ENCODE measurements at places on chromosomes 16 and 17.

- DNase-seq, result no peak
Measured at GRCh38 chr17:29209073-29209472, 28.9 kb upstream of the MYO18A start.

DNA sequence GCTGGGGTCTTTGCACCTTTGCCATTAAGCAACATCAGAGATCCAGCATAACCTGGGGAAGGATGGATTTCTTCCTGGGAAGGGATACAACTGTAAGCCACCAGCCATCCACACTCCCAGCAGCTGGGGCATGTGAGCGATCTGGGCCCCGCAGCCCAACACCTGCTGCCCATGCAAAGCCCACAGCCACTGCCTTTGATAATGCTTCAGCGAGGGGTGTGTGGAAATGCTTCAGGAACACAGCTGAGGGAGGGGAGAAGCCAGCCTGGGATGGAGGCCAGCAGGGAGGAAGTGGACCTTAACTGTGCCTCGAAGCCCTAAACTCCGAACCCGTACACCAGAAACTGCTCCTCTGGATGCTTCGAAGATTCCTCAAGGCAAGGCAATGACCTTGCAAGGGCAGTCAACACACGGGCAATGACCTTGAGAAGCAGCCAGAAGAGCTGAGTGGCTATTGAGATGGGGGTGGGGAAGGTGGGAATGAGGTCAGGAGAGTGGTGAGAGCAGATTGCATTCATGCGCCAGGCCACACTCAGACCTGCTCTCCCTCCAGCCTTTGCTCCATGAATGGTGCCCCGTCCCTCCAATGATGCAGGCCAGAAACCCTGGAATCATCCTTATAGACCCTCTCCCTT, 49.1 kb downstream of the KATNIP start:
- no peak for DNase-seq

GRCh38 chr17:79417476-79417988, 193.3 kb downstream of the RBFOX3 start:
- no peak for DNase-seq

GRCh38 chr16:48188449-48189102, 32.8 kb upstream of the ABCC12 start:
- DNase-seq, result no peak

- DNase-seq, result no peak
Measured at GRCh38 chr17:69712801-69713311, 298.4 kb downstream of the MAP2K6 start.

GRCh38 chr16:53507464-53508179, 4.6 kb upstream of the AKTIP start:
- DNase-seq, result no peak

- DNase-seq, result no peak
Measured at GRCh38 chr17:50274142-50274896, at the start of gene TMEM92. Gene TMEM92 (plus strand): TSS chr17:50274466. CDS start chr17:50274502, 36 bp downstream.

GRCh38 chr17:49505854-49506253, 10.8 kb downstream of the NGFR start:
- DNase-seq, result no peak

DNA sequence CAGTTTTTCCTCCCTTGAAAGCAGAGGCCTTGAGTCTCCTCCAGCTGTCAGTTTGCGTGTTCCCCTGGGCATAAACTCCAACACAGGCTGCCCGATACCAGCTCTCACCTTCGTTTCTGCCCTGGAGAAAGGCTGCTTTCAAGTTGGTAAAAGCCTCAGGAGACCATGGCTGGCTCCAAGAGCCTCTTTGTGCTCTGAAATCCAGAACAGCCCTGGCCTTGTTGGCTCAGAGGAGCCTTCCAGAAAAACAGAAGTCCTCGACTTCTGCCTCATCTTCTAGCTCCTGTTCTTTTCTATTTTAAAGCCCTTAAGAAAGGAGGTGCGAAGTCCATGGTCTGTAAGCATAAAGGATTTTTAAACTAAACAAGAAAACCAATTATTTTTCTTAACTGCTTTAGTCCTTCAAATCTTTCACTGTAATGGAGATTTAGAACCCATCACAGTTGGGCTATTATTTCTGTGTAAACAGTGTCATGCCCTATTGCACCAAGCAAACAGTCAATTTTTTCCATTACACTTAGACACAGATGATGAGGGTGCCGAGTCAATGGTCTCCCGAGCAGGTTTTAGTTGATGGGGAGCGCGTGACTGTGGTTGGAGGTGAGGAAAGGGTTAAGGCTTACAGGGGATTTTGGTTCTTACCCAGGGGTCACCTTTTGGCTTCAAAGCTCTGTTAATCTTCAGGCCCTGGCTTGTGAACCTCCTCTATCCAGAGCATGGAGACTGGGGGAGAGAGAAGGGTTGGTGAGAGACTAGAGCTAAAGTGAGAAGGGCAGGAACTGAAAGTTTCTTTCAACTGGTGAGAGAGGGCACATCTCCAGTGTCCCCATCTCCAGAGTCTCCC, 212.8 kb downstream of the MSI2 start:
- no peak for DNase-seq

GRCh38 chr17:78766743-78767294, 15.3 kb downstream of the CYTH1 start:
- DNase-seq, result no peak

- DNase-seq, result peak; percentile 55
Measured at GRCh38 chr17:73710095-73710592, 65.9 kb upstream of the SDK2 start.

- DNase-seq, result no peak
Measured at GRCh38 chr16:31441956-31442355, 633 bp downstream of the ZNF843 start.

GRCh38 chr17:2883544-2884213, 87.4 kb downstream of the RAP1GAP2 start:
- no peak for DNase-seq

DNA sequence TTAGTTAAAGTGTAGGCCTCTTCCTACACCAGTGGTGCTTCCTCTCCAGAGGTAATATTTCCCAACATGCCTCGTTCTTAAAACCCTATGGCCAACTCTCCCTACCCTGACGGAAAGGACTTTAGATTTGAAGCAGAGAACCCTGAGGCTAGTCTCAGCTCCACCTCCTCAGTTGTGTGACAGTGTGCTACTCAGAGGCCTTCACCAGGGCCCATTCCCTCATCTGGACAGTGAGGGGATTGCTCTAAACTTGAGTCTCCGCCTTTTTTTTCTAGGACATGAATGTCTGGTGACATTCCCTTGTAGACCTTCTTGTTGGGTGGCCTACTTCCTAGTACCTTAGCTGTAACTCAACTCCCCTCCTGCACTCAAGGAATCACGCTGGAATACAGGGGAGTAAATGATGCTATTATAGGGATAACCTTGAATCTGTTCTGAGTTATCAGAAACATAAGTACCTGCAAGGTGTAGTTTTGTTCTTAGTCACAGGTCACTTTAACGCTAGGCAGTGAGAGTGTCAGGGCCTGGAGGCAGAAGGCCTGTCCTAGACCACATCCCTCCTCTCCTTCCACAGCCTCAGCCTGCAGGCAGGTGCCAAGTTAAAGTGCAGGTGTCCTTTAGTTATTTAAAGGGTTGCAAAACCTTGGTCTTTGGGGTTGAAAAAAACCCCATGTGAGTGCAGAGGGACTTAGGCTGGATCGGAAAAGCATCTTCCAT, 26.9 kb downstream of the LDHD start:
- no peak for DNase-seq

DNA sequence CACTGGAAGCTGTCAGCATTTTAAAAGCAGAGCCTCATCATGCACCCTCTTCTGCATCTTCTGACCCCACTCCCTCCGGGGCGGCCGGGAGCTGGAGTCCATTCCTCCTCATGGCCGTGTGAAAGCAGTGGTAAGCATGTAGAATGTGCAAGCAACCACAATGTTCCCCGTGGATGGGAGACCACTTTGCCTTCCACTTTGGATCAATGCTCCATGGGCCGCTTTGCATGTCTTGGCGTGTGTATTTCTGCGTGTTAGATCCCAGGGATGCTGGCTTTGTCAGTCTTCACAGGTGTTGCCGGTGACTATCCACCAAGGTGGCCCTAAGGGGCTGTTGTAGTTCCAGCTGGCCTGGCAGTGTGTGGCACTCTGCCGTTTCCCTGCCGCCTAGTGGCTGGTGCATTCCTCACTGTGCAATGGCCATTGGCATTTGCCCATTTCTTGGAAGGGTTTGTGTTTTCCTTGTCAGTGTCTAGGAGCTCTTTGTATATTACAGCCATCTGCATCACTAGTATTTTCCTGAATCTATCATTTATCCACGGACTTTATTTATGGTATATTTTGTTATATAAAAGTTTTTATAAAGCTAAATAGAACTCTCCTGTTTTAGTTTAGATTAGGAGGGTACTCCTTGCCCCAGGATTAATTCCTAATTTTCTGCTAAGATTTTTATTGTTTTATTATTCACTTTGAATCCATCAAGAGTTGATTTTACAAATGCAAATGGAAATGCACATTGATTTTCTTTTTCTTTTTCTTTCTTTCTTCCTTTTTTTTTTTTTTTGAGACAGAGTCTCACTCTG, 5.8 kb upstream of the ALDH3A1 start:
- no peak for DNase-seq

DNA sequence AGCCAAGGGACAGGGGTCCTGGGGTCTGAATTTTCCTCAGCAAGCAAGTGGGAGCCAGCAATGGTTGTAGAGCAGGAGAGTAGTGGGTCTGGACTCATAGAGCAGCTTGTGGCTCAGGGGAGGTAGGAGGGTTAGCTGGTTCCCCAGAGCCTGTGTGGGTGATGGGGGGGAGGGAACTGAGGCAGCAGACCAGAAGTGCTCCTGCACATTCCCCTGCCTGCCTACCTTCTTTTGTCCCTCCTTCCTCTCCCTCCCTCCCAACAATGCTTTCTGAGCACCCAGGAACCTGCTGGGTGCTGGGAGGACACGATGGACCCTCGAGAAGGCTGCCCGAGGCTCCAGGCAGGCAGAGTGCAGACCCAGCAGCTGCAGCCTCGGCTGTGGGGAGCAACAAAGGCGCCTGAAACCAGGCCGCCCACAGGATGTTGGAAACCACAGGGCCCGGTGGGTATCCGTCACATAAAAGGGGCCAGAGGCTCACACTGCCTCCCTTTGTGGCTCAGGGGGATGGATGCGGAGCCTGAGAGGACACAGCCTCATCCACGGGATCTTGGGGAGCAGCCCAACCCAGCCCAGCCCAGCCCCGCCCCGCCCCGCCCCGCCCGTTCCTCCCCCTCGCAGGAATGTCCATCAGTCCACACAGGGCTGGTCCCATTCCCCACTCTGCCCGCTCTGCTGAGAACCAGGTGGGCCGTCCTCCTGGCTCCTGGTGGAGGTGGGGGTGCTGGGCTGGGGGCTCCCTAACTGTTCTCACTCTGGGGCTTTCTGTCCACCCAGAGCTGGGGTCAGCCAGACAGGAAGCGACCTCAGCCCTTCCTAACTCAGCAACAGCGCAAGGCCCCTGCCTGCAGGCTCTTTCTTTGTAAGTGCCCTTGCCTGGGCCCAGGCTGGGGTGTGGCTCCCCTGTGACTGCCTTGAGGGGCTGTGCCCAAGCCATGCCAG, 1.7 kb upstream of the NLRC3 start:
- DNase-seq, result peak; percentile 81

DNA sequence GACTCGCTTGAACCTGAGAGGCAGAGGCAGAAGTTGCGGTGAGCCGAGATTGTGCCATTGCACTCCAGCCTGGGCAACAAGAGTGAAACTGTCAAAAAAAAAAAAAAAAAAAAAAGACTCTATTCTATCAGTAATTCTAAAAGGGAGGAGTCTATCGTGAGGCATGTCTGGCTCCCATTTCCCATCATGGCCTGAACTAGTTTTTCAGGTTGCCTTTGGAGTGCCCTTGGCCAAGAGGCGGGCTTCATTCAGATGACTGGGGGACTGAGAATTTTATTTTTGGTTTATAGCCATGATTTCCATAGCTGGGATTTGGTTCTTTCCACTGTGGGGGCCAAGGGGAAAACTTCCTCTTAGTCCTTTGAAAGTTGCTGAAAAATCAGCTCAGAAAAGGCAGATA, 3.5 kb upstream of the SNX29 start:
- no peak for DNase-seq

- no peak for DNase-seq
Measured at GRCh38 chr17:66633317-66633965, 201.5 kb upstream of the CACNG5 start.

DNA sequence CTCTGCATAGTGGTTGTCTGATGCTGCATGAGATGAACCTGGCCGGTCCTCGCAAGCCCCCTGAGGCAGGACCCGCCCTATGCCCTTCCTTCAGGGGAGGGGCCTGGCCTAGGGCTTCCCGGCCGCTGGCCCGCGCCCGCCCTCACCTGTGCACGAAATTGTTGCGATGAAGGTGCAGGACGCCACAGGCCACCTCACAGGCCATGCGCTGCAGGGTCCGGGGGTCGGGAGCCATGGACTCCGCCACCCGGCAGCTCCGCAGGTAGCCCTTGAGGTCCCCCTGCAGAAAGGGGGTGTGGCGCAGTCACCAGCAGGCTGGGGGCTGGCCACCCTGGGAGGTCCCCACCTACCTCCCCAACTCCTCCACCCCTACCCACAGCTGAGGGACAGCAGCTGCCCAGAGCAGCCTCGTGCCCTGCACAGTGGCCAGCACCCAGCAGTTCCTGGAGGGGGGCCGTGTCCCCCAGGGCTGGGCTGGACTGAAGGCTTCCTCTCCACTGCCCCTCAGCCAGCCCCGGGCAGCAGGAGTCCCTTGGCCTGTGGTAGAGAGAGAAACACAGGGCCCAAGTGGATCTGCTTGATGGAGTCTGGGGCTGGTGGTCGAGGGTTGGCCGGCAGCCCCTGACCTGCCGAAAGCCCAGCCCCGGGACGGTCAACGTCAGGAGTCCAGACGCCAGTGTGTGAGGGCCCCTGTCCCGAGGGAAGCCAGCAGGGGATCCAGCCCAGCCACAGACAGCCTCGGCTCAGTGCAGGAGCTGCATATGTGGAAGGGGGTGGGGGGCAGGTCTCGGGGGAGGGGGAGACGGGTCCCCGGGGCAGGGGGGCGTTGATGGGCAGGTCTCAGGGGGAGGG, 38.8 kb upstream of the PVALEF start:
- DNase-seq, result no peak

GRCh38 chr16:22705799-22706198, 108.2 kb upstream of the HS3ST2 start:
- DNase-seq, result no peak

- no peak for DNase-seq
Measured at GRCh38 chr16:54194334-54194743, 92.2 kb downstream of the IRX3 start.

- no peak for DNase-seq
Measured at GRCh38 chr16:49356728-49357488, 16.7 kb upstream of the C16orf78 start.

GRCh38 chr16:629833-630248, 944 bp upstream of the WFIKKN1 start:
- DNase-seq, result no peak

GRCh38 chr16:55526441-55526840, 17.6 kb downstream of the LPCAT2 start:
- DNase-seq, result no peak

GRCh38 chr17:15233022-15233805, 31.9 kb downstream of the PMP22 start:
- DNase-seq, result no peak

DNA sequence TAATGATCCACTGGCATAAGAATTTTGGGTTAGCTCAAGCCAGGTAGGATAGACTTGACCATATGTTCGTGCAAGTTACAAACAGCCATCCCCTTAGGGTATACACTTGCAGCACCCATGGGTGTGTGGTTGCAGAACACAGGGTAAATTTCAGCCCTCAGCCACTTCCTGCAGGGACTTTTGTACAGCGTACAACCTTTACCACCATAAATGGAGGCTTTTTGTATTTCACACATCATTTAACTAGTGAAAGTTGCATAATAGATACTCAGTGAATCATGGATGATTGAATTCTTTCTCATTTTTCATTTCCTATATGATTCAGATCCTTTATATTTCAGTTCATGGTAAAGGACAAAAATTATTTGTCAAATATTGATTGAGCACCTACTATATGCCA, 473.9 kb downstream of the CDH13 start:
- no peak for DNase-seq

Data from GM12891 (cell line).